Left renal pelvis (tissue), 4 donors: ENCODE measurements at places on chromosomes 6 and 20. TPM values are rescaled to one million over a fixed set of nuclear protein-coding genes. Genes with fewer than 3 reads are reported as not detected.

DNA sequence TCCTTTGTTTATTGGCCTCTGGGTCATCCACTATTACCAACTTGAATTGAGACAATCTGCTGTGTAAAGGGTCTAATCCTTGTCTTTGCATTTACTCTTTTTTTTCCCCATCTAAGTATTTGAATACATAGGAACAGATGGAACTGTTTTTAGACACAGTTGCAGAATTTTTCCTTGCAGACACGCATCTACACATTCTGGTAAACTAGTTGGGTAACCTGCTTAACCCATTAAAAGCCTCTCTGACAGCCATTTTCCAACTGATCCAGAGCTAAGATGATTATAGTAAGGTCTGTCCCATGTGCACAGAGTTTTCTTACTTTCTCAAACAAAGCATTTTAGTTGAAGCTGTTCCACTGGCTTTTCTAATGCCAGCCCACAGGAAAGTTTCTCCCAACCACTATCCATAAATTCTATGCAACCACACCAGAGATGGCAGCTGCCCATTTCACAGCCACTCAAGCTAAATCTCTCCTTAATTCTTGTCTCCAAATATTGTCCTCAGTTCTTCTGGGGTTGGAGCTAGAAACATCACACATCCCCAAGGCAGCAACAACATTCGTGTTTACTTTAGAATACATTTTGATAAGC is 492.1 kb downstream of the MAFB start:
- no peak for DNase-seq

DNA sequence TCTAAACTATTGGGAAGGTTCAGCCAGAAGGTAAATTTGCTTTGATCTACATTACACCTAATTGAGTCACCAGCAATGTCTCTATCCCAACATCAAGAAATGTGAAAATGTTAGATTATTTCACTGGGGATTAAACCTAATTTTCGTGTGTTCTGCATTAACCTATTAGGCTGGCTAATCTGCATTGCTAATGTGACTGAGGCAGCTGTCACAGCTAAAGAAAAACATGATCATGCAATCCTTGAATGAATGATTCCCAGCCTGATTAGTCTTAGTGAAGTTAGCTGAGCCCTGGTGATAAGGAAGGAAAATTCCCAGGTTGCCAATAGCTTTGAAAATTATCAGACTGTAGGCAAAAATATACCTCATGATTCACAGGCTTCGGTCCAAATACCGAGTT is 135.3 kb downstream of the LINC00237 start:
- DNase-seq, result no peak

DNA sequence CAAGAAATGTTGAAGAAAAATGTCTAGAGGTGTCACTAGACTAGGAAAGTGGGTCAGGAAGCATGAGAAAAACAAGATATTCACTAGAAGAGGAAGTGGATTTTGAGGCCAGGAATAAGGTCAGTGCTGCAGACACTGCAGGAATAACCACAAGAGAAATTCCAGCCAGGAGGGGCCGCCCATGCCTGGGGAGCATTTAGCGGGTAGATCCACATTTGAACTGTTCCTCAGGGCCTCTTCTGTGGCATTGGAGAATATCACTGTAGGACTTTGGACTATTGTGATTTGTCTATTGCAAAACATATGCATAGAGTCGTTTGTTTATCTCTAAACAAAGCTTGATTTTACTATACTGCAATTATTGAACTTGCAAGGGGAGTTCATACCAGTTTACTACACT is 49.6 kb upstream of the CCDC28A start:
- no peak for DNase-seq

DNA sequence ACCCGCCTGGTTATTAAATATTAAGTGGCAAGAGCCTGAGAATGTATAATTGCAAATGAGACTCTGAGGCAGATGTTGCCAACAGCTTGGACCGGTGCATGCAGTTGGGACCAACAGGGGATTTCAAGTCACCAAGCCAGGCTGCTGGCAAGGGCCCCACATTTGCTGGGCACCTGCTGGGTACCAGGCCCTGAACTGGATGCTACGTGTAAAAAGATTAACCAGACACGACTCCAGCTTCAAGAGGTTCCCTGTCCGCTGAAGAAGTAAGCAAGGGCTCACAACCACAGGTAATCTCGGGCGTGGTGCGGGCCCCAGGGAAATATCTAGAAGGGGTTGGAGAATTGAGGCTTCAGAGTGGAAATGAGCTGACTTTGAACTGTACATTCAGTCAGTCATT is 13.2 kb upstream of the SIRPA start:
- no peak for DNase-seq

GRCh38 chr6:117653949-117654348 is 21.3 kb upstream of the NUS1 start:
- no peak for DNase-seq

- DNase-seq, result no peak
These were observed 40.3 kb downstream of the KIF6 start for GRCh38 chr6:39684790-39685488.

DNA sequence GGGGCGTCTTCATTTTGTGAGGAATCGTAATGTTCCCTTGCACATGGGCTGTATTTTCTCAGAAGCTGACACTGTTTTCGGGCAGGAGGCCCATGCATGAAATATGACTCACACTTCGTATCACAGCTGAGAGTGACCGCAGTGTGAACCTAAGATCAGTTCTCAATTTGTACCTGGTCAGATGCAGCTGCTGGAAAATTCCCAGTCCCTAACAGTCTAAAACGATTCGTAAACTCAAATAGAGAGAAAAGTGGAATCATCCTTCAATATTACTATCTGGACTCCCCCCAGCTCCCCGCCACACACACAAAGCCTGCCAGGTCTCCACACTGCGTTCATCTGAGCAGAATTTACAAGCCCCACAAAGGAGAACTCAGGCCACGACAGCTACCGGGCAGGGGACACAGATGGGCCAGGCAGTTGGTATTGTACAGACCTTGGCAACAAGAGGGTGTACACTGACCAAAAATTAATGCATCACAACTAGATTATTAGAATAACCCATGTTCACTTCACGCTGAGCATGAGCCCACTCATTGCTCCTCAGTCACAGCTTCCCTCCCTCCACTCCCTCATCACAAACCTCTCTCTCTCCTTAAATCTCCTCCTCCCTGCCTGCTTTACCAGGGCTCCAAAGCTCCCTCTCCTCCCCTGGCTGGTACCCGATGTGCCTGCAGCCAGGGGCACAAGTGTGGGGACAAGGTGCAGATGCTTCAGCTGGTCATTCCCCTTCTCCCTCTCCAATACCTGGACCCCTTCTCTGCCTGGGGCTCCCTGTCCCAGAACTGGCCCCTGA is 488.4 kb downstream of the PREX1 start:
- no peak for DNase-seq

DNA sequence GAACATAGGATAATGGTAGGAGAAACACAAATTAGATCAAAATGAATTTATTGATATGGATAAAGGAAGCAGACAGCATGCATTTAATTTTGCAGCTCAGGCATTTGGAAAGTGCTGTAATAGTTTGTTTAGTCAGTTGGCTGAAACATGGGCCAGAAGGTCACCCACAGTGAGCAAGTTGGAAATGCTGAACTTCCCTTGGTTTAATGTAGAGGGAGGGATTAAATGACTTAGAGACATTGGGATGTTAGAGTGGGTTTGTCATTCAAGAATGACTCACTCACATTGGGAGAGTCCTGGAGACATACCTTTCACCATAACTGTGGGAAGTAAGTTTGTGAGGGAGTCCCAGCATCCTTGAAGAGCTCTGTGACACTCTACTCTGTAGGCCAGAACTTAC is 231.5 kb upstream of the PLCB4 start:
- DNase-seq, result no peak

GRCh38 chr6:4567141-4567540 is 209.1 kb upstream of the CDYL start:
- no peak for DNase-seq

DNA sequence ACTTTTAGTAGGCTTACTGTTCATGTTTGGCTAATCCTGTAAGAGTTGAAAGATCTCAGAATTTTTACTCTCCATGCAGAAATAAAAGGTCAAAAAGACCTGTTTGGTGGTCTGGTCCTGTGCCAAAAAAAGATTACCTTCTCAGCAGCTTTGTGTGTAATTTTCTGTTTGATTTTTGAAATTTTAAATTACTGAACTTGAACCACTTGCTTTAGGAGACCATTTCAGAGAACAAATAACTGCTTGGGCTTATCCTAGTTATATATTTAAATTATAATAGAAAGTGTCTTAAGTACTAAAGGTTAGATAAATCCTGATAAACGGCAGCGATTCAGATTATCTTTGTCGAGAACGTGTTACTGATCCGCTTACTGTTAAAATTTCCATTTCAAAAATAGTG is 118.3 kb upstream of the GRIK2 start:
- no peak for DNase-seq

The CST2 gene
- polyA plus RNA-seq, result not detected

The BIRC7 gene
- 0.82 TPM for polyA plus RNA-seq

The MAP7 gene
- polyA plus RNA-seq, result 0.94 TPM

The BRD2 gene
- 342 TPM for polyA plus RNA-seq

The ADGB gene
- polyA plus RNA-seq, result 0.52 TPM

The TMEM200A gene
- polyA plus RNA-seq, result 19.9 TPM

The FOXP4 gene
- polyA plus RNA-seq, result 29.0 TPM

The GPSM3 gene
- polyA plus RNA-seq, result 9.1 TPM

The C20orf144 gene
- polyA plus RNA-seq, result 0.19 TPM

The RAD21L1 gene
- polyA plus RNA-seq, result not detected
